ENCODE measurements at places on chromosomes 2 and 18. TPM values are rescaled to one million over a fixed set of nuclear protein-coding genes. Genes with fewer than 3 reads are reported as not detected.
A peak's percentile ranks its signal among the peaks of the same experiment; 100 is the strongest.

Gene ANKRD36
- 29.6 TPM for polyA plus RNA-seq

Gene TUBA4B
- polyA plus RNA-seq: 0.75 TPM

Gene ST3GAL5
- 14.7 TPM for polyA plus RNA-seq

Gene CSRNP3
- polyA plus RNA-seq: 11.0 TPM

GRCh38 chr18:7520200-7520785 lies 46.8 kb upstream of the PTPRM start:
- DNase-seq: no peak

DNA sequence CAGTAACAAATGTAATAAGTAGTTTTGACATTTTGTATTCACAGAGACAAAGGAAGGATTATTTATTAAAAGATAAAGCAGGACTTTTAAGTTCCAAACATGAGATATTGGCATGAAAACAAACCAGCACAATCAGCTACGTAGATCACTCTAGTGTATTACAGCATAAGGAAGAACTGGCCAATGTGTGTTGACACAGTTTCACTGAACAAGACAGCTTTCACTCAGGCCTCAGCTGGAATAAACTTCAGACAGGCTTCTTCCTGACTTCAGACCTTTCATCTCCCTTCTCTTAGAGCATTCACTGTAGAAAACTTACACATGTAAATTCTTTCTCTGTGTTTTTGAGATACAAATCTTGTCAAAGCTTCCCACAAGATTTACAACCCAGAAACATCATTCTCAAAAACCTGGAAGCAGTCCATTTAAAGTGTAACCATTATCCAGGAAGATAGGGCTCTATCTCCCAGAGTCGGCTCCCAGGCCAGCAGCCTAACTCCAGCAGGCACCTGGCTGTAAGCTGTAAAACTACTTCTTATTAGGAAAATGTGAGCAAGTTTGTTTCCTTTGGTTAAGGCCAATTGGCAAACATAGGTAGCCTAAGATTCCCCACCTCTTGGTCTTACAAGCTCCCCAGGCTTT lies 768.3 kb upstream of the CDH7 start:
- DNase-seq: no peak

DNA sequence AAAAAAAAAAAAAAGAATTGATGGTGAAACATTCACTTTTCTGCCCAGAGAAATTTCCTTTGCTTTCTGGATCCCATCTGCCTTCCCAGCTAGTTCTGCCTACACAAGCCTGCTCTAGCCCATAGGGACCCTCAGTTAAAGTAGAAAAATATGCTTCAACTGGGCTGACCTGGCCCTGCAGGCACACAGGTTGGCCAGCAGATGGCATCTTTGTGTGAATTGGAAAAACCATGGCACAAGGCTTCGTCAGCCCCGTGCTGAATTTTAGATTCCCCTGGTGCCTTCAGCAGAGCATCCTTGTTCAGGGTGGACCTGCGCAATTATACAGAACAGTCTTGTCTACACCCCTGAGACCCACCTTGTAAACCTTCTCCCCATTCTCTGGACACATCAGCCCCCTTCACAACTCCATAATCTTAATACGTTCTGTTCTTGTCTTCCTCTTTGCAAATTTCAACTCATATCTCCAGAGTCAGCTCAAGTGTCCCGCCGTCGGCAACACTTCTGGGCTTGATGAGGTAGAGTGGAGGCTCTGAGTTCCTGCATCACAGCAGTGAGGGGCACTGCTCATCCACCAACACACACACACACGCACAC lies 114.5 kb downstream of the INSIG2 start:
- DNase-seq: no peak

DNA sequence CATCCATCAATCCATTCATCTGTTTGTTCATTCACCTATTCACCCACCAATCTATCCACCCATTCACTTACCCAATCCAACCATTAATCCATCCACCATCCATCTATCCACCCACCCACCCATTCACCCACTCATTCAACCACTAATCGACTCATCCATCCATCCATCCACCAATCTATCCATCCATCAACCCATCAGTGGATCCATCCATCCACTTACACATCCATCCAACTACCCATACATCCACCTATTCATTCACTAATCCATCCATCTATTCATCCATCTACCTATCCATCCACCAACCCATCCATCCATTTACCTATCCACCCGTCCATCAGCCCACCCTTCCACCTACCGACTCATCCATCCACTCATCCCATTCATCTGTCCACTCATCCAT lies 11.3 kb downstream of the MYO7B start:
- no peak for DNase-seq

- no peak for DNase-seq
These were observed 333.3 kb upstream of the ACVR2A start for GRCh38 chr2:147511491-147511948.

DNA sequence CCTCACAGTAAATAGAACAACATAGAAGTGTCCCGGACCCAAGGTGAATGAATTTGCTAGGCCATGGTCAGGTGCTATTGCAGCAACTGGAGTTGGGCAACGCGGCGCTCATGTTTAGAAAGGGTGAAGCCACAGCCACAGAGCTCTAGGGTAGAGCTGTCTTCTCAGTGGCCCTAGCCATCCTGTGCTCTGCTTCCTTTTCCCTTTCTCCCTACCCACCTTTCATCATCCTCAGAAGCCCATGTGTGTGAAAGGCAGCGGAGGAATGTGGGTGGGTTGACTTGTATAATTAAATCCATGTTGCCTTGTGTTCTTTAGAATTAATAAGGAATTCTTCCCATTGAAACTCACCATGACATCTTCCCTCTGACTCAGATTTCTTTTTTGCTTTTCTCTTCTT lies 336.7 kb downstream of the OSR1 start:
- no peak for DNase-seq

- no peak for DNase-seq
These were observed 336.2 kb downstream of the CYRIA start for GRCh38 chr2:16329421-16329820.

DNA sequence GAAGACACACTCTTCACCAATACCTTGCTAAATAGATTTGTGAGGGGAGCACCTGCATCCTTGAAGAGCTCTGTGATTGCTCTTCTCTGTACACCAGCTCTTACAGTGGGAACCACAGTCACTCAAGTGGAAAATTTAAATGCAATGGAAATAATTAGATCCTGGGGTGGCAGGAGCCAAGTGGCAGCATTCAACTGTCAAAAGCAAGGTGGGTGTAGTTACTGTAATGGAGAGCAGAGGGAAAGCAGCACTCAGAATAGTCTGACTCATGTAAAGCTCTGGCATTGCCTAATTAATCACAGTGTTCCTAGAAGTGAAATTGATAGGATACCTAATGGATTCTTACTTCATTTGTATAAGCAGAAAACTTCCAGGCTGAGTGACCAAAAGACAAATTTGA lies 245.8 kb downstream of the KCNE4 start:
- no peak for DNase-seq

DNA sequence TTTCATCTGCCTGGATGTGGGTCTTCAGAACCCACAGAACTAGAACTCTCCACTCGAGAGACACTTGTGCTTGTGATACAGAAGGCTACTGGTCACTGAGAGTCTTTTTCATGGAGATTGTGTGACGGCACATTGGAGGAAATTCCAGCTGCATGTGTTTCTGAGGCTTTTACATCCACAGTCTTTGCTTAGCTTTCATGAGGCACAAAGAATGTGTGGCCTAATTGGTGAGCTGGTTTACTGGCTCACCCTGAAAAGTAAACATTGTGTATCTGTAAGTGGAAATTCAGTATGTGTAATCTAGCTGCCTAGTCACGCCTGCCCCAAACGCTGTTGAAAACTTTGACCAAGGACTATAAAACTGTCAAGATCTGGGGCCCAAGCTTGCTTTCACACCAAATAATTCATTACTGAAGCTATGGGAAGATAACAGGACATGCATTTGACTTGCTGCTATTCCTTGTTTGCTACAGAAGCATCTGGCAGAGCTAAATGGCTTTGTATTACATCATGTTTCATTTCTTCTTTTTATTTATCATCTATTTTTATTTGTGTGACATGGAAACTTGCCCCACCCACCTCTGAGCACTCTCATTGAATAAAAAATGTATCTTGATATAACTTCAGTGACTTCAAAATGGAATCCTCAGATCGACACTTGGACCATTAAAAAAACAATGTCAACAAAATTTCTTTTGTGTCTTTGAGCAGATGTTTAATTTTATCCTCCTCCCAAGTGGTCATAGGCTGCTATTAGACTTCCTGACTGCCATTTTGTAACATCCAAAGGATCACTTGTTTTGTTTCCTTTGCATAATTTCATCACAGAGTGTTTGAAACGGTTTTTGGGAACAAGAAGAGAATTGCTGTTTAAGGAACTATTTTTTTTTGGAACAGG lies 80.2 kb downstream of the EFEMP1 start:
- peak; percentile 77 for DNase-seq

- DNase-seq: peak; percentile 83
These were observed 22.8 kb downstream of the GLI2 start for GRCh38 chr2:120758181-120759144.

- no peak for DNase-seq
These were observed 775 bp downstream of the WDR12 start for GRCh38 chr2:202910698-202911097.

DNA sequence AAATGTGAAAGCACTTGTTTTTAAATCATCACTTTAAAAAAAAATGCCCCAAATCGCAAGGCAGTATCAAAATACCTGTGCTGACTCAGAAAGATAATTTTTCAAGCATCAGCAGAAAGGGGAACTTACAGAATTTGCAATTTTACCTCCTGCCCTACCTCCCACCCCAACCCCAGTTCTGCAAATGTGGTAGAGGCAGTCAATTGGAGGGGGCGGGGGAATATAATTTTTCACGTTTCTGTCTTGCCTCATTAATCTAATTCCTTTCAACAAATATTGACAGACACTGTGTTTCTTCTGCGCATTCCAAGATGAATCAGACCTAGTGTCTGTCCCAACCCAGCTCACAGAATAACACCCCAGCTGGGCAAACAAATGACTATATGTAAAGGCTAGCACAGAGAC lies 76.8 kb downstream of the ALPK2 start:
- DNase-seq: no peak

DNA sequence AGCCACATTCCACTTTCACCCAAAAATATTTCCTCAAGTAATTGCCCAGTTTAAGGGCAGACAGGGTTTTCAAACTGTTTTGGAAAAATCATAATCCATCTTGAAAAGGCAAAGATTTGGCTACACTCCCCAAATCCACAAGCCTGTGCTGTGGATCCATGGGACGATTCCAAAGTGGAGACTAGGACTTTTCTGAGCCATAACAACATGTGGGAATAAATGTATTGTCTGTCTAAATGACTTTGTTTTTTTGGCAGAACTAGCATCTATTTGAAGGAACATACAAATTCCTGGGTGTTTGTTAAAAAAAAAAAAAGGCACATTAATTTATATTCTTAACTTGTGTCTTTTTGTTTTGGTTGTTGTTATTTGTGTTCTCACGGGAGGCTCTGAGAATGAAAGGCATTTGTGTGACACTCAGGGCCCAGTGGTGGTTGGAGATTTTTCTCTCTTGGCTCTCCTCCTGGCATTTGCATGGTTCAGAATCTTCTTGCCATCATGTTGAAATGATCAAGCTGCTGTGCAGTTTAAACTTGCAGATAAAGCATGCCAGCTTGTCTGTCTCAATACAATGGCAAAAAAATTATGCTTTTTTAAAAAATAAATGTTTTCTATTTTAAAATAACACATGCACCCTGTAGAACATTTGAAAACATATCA lies 277.4 kb downstream of the EN1 start:
- DNase-seq: no peak

DNA sequence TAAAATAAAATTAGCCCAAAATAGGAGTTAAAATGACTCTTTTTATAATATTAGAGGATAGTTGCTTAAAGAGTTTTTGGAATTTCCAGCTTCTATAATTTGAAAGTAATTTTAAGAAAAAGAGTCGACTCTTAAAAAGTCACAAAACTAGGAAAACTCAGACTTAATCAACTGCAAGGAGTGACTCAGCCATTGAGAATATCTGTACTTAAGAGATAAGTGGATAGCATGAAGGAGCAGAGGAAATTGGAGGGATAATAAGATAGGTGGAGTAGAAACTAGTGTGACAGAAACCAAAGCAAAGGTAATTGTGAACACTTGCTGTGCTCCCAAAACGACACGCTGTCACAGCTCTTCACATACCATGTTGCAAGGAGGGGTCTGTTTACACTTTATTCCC lies 8.4 kb downstream of the RSAD2 start:
- no peak for DNase-seq

- DNase-seq: no peak
These were observed 167.2 kb downstream of the NUP35 start for GRCh38 chr2:183291436-183291835.

GRCh38 chr2:143192106-143192505 lies 62.9 kb downstream of the ARHGAP15 start:
- no peak for DNase-seq

GRCh38 chr18:27075828-27076227 lies 109.3 kb downstream of the CHST9 start:
- DNase-seq: no peak

DNA sequence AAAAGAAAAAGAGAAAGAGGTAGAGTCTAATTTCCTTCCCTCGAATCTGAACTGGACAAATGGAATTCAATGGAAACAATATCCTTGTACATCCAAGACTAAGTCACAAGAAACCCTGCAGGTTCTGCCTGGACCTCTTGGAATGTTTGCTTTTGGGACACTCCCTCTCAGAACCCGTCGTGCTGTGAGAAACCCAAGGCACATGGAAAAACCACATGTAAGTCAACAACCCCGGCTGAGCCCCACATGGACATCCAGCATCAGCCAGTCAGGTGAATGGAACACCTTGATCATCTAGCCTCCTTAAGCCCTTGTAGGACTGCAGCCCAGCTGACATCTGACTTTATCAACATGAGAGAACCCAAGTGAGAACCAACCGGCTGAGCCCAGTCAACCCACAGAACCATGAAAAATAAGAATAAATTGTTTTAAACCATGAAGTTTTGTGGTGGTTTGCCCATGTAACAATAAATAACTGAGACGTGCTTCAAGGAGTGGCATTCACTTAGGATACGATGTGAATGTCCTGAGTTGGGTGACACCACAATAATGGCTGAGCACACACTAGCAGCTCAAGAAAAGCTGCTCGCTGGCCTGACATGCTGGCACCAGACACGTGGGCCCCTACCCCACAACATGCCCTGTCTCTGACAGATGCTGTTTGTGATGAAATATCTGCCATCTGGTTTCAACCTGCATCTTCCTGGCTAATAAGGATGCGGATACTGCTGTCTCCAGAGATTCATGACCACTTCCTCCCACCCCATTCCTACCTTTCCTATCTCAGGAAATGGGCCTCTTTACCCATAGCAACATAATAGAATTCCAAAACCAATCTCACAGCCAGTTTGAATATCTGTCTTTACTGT lies 28.8 kb downstream of the PKDCC start:
- DNase-seq: no peak

GRCh38 chr2:3288470-3289170 lies 89.0 kb downstream of the EIPR1 start:
- no peak for DNase-seq

GRCh38 chr18:24397694-24398368 lies at the start of gene OSBPL1A:
OSBPL1A (minus strand) TSS chr18:24397824; CDS start chr18:24377533, 20,291 bp downstream.
- peak; percentile 88 for DNase-seq

GRCh38 chr2:152055366-152056108 lies 43.3 kb downstream of the CACNB4 start:
- no peak for DNase-seq

- DNase-seq: no peak
These were observed 358.4 kb upstream of the NRP2 start for GRCh38 chr2:205323929-205324328.
